NCI-H1092 treated with DMSO at 0.1 percent for 48 hours (cell line): ENCODE measurements at places on chromosomes 4 and X.

GRCh38 chrX:65921363-65921762, 118.5 kb downstream of the VSIG4 start:
- no peak for DNase-seq

GRCh38 chr4:153464068-153464467, 2.1 kb upstream of the TMEM131L start:
- no peak for DNase-seq

- DNase-seq: no peak
Observed at GRCh38 chr4:140096483-140096861, 57.5 kb downstream of the MAML3 start.

GRCh38 chrX:118702741-118703140, 24.7 kb upstream of the IL13RA1 start:
- no peak for DNase-seq

GRCh38 chr4:168504526-168504925, 7.7 kb downstream of the PALLD start:
- no peak for DNase-seq

- no peak for DNase-seq
Observed at GRCh38 chr4:4689694-4690440, 148.0 kb upstream of the STX18 start.

- no peak for DNase-seq
Observed at GRCh38 chr4:154984148-154984547, 203.1 kb downstream of the RBM46 start.

- no peak for DNase-seq
Observed at GRCh38 chr4:119081943-119082342, 53.7 kb upstream of the MYOZ2 start.

DNA sequence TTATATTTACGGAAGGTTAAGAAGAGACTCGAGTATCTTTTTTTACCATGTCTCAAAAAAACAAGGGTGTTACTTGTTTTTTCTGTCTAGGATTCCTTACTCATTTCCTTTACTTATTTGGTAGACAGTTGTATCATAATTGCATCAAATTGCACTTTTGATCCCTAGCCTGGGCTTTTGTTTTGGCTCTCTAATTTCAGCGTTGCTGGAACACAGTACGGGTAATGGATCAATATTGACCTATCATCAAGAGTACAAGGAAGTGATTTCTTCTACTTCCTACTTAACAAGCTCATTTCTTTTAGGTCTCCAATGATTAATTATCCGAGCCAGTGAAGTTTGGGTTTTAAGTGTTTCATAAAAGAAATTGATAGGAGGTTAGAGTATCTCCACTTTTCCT, 16.8 kb downstream of the AIMP1 start:
- DNase-seq: no peak

DNA sequence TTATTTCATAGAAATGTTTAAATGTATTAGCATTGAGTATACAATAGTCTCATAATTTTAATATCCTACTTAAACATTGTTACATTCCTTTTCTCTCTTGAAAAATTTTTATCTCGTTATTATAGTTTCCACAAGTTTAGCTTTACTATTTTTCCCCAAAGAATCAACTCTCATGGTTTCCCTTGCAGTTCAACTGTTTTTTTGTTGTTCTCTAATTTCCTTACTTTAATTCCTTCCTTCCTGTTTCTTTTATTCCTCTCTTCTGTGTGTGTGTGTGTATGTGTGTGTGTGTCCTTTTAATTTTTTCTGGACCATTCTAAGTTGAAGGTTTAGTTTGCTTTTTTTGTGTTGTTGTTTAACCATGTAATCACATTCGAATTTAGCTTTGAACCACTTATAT, 171.1 kb downstream of the GASK1B start:
- no peak for DNase-seq

- DNase-seq: no peak
Observed at GRCh38 chr4:125433453-125433852, 118.7 kb downstream of the FAT4 start.

GRCh38 chr4:14130551-14130950, 503.0 kb upstream of the BOD1L1 start:
- DNase-seq: no peak

DNA sequence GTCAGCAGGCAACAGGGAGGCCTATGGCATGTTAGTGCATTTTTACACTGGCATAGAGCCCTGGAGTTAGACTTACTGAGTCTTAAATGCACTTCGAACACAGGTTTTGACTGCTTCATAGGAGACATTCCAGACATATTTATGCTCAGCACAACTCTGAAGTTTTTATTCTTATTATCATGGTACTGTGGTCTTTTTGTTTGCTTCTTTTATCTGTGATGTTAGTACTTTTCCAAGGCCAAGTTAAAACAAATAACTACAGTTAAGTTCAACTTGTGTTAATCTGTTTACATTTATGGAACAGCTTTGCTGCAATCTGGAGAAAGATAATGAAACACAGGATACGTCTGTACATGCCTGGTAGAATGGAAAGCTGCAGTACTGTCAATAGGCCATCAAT, 76.5 kb downstream of the COL4A5 start:
- DNase-seq: no peak

DNA sequence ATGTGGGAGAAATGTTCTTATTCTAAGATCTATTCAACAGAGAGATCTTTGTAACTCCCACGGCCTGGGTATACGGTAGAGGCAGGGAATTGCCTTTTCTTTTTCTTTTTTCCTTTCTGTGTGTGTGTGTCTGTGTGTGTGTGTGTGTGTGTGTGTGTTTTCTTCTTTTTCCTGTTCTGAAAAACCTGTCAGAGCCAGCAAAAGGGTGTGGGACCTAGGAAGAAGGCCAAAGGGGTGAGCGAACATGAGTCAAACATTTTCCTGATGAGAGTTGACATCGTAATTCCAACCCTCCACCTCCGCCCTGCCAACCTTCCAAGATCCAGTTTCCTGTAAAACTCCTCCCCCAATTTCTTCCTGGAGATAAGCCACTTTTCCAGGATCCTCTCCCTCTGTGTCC, 2.8 kb upstream of the CHIC2 start:
- no peak for DNase-seq

DNA sequence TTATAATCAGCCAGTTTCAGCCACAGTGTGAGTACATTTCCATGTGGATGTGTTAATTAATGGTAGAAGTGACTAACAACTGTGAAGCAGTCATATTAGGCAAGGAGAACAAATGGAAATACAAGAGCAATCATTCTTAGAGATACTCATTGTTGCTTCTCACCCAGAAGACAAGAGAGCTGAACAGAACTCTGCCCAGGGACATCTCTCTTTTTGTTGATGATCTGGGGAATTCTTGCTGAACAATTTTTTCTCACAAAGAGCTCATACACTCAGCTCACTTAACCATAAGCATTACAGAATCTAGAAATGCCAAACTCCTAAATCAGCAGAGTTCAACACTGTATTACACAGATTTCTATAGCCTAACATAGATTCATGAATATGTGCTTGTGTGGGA, 150.1 kb downstream of the COMMD8 start:
- DNase-seq: no peak

DNA sequence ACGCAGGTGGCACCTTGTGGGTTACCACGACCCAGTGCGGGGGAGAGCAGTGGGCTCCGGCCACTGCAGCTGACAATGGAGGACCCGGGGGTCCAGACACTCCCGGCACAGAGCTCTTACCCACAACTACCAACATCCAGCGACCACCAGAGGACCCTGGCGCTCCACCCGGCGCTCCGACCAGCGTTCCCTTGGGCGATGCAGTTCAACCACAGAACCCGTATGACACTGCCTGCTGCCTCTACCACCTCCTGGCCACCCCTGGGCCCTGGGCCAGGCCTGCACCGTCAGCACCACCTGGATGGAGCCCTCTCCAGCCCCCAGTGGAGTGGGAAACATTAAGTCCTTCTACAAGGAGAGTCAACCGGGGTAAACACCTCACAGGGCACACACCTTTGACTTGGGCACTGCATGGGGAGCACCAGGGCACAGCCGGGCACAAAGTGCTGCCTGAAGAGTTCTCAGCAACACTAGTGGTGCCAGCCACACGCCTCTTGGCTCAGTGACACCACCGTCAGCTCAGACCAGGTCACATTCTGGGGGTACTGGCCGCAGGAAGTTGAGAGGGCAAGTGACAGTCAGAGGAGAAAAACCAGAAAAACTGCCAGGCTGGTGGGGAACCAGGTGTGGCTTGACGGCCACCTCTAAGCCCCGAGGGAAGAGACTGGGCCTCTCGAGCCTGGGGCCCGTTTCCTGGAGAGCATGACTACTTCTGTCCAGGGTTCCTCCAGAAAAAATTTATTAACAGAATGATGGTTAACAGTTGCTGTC, 2.6 kb downstream of the CTBP1 start:
- DNase-seq: no peak

DNA sequence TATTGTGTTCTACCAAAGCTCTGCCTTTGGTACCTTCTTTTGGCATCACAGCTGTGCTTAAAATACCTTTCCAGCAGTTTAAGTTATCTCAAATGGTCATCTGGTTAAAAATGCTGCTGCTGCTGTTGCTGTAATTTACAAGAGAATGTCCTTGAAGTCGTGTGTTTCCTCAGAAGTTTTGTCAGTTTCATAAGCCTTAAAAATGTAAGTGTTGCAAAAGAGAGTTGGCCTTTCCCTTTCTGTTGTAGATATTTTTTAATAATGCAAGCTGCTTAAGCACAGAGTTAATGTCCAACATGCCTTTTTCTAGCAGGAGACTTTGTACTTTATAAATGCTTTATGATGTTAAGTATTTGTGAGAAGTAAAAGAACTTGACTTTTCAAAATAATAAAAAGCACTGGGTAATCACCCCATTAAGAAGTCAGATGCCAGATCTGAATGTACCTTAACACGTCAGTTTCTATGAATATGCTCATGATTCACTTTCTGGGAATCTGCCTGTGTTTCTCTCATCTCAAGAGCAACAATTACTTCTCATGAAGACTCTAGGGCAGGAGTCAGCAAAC, 35.3 kb upstream of the TENM3 start:
- no peak for DNase-seq

- DNase-seq: no peak
Observed at GRCh38 chr4:184844742-184845141, 19.0 kb upstream of the ACSL1 start.

DNA sequence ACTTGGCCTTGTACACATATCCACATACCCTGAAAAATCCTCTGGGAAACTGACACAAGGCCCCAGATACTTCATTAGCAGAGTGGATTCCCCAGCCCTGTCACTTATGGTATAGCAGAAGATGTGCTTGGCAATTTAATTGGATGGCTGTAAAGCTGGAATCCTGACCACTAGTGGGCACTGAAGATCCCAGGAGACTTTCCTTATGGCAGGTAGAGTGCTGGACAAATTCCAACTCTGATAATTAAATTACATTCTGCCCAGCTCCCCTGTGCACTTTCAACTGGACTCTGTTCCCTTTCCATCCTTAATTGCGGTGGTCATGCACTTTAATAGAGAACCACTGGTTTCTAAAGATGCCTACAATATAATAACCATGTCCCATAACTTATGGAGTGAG, 119.8 kb downstream of the DCK start:
- DNase-seq: no peak

GRCh38 chr4:37903901-37904300, 13.0 kb downstream of the TBC1D1 start:
- DNase-seq: no peak

DNA sequence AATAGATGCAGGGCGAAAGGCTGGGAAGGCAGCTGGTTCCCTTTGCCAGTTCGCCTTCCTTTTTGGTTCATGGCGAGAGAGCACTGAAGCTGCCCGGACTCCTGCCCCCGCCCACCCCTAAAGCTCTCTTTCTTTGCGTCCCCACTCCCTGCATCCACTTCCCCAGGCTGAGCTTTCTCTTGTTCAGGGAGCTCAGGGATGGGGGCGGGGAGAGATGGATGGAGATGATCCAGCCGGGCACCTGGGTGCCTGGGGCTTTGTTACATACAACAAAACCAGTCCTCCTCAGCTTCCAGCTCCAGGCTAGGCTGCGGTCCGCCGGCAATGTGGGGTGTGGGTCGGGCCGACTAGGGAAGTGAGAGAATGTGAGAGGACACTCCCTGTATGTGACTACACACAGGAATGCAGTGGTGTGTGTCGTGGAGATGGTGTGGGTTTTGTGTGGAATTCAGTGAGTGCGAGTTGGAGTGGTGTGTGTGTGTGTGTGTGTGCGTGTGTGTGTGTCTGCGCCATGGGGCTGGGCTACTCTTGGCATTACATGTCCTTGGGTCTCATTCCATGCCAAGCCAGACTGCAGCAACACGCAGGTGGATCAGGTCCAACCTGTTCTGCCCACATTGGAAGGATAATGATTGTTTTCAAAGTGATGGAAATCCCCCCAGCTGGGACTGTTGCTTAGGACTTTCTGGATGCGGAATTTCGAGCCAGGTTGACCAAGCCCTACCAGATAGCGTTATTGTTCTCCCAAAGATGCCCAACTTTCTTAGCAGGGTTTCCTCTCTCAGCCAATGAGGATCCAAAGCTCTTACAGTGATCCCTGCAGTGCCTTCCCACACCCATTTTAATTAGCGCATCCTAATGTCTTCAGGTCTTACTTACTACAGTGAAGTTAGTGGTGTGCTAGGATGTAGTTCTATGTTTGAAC, 149.4 kb upstream of the CHRDL1 start:
- peak; percentile 67 for DNase-seq

DNA sequence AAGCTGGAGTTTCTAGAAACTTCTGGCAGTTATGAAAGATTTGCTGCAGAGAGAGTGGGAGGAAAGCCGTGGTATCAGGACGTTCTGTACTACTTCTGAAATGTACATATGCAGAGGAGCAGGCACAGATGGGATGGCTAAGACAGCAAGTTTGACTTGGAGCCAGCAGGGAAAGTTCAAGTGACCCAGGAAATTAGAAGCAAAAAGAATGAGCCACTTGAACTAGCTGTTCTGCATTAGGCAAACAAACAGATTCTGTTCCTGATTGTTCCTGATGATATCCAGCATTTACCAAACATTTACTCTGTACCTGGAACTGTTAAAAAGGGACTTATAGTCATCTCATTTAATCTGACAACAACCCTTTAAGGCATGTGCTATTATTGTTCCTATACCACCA, 41.4 kb upstream of the CXCL13 start:
- DNase-seq: no peak

DNA sequence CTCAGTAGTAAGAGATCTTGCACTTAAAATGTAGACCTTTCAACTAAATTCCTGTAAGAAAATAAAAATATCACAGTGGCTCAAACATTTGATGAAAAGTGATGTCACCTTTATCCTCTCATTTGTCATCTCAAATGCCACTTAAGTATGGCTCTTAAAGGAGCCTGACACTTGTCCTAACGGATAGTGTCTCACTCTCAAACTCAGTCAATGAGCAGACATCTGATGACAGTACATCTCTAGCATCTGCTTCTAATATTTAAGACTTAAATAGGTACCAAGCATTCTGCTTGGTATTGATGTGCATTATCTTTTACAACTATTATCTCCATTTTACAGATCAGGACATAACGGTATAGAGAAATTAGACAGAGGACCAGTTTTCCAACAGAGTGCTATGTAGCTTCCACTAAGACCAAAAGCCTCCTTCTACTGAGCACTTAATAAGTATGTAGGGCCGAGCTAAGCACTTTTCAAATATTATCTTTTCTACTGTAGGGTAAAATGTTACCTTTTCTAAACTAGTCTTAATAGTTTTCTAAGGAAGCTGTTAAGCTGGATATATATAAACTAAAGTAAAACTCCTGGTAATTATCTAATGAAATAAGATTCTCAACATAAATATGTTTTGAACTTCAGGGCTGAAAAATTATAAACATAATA, 110.2 kb downstream of the PDE5A start:
- DNase-seq: no peak

GRCh38 chrX:140712413-140713173, 3.0 kb downstream of the LINC00632 start:
- no peak for DNase-seq

- no peak for DNase-seq
Observed at GRCh38 chrX:31894152-31894551, 822.3 kb upstream of the FTHL17 start.

- no peak for DNase-seq
Observed at GRCh38 chrX:53659039-53659438, 27.5 kb downstream of the HUWE1 start.

- DNase-seq: no peak
Observed at GRCh38 chr4:94274912-94275311, 67.2 kb downstream of the SMARCAD1 start.
